Esophagus muscularis mucosa (tissue), 4 donors: ENCODE measurements at places on chromosomes 5 and 9. TPM values are rescaled to one million over a fixed set of nuclear protein-coding genes. Genes with fewer than 3 reads are reported as not detected.

NEURL1B gene
- total RNA-seq = 74.7 TPM

LHX3 gene
- total RNA-seq = not detected

SPDL1 gene
- total RNA-seq = 3.8 TPM

LCN6 gene
- 32.0 TPM for total RNA-seq

BTNL8 gene
- total RNA-seq = 0.34 TPM
